Stimulated activated naive CD8-positive, alpha-beta T cell treated with anti-CD3 and anti-CD28 coated beads, Interleukin-15, Interleukin-2, amounts not matched to agents 100 U/mL and 50 U/mL, for 24 hours (primary cell): ENCODE measurements at places on chromosomes 7 and 10.

- no peak for DNase-seq
These were observed 142.7 kb downstream of the ICA1 start for GRCh38 chr7:8119262-8119661.

GRCh38 chr10:45471531-45472310 lies 97.7 kb downstream of the ALOX5 start:
- no peak for DNase-seq

- no peak for DNase-seq
These were observed 2.3 kb downstream of the PRXL2A start for GRCh38 chr10:80410578-80411145.

DNA sequence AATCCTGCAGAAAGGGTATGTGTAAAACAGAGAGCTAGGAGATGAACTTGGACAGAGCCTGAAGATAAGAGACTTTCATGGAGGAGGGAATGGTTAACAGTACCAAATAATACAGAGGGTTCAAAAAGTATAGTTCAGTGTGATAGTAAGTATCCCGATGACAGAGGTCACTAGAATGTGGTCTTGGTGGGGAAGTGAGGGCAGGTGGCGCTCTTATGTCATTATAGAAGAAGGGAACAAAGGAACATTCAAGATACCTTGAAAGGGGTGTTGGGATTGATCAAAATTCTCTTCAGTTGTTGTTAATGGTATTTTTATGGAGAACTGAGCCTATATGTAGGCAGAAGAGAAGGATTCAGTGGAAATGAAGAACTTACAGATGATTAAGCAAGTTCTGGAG lies 312.5 kb downstream of the SUGCT start:
- DNase-seq = no peak

- peak; percentile 100 for DNase-seq
These were observed 529 bp upstream of the MEPCE start for GRCh38 chr7:100428967-100429636.

- no peak for DNase-seq
These were observed 197.3 kb downstream of the PCLO start for GRCh38 chr7:82965088-82966036.
